ENCODE measurements at places on chromosomes 13 and 19.

DNA sequence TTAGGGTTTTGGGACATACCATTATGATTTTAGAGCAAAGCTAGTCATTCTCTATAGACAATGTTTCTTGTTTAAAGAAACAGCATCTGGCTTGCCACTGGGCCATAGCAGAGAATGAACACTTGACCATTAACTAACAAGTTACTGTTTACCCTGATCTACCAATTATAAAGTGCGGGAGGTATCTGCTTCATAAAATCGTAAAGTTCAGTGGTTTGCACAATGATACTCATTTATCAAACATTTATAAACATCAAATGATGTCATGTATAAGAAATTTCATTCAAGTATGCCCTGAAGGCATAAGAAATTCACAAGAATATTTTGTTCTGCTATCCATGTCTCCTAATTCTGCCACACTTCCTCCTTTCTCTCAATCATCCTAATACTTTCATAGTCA lies 139.2 kb downstream of the PCDH20 start:
- no peak for DNase-seq

DNA sequence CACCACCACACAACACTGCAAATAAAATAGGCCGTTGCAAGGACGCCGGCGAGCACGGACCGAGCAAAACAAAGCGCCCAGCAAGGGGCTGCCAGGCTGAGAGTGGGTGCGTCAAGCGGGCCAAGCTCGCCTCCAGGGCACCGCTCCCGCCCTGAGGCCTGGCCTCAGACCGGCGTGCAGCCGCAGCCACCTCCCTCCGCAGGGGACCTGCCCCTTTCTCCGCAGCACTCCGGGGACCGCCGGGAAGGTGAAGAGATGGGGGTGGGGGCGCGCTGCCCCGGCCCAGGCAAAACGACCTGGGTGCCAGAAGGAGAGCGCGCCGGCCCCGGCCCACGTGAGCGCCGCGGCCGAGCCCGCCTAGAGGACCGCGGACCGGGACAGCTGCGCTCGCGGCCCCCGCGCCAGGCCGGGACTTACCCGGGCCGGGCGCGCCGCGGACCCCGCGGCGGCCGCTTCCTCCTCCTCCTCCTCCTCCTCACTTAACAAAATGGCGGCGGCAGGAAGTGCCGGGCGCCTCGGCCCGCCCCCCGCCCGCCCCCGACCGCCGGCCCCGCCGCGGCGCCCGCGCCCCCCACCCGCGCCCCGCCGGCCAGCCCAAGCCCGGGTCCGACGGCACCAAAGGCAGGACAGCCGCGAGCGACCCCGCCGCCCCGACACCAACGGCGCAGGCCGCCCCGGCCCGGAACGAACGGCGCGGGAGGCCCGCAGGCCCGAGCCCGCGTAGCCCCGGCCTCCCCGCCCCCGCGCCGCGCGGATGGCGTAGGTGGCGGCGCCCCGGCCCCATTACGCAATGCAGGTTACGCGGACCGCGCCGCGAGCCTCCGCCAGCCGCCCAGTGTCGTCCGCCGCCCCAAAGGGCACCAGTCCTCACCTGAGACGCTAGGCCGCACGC lies 674 bp downstream of the BRD4 start:
- DNase-seq = peak; percentile 47

- DNase-seq = no peak
These were observed 11.1 kb upstream of the PLIN3 start for GRCh38 chr19:4878491-4878968.

DNA sequence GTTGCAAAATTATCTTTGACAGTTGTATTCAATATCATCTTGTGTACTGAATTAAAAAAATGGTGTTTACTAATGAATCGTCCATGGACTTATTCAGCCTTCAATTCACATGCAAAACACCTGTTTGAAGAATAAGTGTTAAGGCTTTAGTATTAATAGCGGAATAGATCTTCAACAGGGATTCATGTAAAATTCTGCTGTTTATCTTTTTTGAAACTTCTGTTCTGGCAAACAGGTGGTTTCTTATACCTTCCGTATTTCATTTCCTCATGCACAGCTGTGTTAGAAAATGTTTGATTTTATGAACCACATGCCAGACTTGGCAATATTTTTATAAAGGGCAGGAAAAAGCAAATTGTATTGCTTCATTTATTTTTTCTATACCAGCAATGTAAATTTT lies 255.7 kb downstream of the DACH1 start:
- DNase-seq = no peak

GRCh38 chr19:2391118-2391725 lies 31.2 kb downstream of the TMPRSS9 start:
- DNase-seq = peak; percentile 23

- DNase-seq = no peak
These were observed 44.5 kb downstream of the CERS4 start for GRCh38 chr19:8253678-8254077.

DNA sequence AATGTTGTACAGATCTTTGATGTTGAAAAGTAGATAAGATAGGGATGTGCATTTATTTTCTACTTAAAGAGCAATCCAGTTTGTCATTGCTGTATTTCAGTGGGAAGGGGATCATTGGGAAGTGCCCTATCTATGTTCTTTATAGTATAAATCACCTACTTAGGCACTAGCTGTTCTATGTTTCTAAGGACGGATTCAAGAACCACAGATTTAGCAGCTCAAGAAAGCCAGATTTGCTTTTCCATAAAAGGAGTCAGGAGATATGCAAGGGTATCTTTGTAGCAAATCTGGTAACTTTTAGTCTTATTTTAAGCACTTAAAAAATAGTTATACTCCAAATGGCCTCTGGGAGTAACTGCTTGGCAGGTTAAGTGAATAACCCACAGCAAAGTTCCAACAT lies 23.7 kb downstream of the DCLK1 start:
- DNase-seq = no peak

GRCh38 chr13:112065521-112065866 lies 1.5 kb upstream of the SOX1 start:
- no peak for DNase-seq

- no peak for DNase-seq
These were observed 12.0 kb upstream of the MATK start for GRCh38 chr19:3798137-3798536.

DNA sequence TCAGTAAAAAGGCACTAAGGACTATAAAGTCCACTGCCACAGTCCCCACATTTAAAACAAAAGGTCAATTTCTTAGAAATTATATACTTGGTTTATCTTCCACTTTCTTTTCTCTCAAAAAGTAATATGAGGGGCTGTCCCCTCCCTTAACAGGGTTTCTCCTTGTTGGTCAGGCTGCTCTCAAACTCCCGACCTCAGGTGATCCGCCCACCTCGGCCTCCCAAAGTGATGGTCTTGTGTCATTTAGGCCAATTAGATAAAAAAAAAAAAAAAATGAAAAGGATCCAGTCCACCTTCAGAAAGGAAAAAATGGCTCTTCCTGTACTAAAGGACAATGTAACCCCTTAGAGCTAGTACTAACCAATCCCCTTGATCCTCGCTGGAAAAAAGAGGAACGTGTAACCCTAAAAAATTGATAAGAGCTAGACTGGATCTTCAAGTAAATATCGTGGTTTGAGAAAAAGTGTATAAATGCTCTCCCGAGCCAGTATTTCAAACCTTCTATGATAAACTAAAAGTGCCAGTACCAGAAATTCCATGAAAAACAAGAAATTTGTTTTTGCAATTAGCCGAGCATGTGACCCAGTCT lies 9.0 kb upstream of the CD70 start:
- DNase-seq = no peak

- no peak for DNase-seq
These were observed 18.1 kb downstream of the CEBPA start for GRCh38 chr19:33284146-33284643.

GRCh38 chr19:10751109-10751953 lies 33.5 kb downstream of the DNM2 start:
- DNase-seq = no peak

- no peak for DNase-seq
These were observed 6.1 kb downstream of the SBNO2 start for GRCh38 chr19:1167687-1168571.

Data from stimulated activated CD4-positive, alpha-beta T cell treated with anti-CD3 and anti-CD28 coated beads, Interleukin-2, amount 100 ng/mL, for 48 hours (primary cell).